Tibial nerve (tissue), 4 donors: ENCODE measurements at places on chromosomes 6 and 20.

- DNase-seq, result no peak
These were observed 361.6 kb downstream of the PHF3 start for GRCh38 chr6:63997221-63997620.

- no peak for DNase-seq
These were observed 5.7 kb upstream of the FGD2 start for GRCh38 chr6:36999751-37000125.

DNA sequence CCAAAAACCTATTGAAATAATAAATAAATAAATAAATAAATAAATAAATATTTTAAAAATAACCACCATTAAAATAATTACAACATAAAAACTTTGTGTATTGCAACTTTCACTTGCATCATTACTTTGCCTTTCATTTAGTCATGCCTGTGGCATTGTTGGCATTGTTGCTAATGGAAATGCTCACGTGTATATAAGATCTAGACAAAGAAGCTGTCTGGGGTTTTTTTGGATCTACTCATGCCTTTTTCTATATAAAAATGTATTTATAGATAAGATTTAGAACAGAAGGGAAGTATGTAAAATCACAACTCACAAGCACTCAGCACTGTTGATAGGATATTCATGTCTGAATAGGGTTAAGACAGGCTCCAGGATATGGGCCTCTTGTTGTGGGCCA is 27.9 kb downstream of the GFRA4 start:
- DNase-seq, result no peak

DNA sequence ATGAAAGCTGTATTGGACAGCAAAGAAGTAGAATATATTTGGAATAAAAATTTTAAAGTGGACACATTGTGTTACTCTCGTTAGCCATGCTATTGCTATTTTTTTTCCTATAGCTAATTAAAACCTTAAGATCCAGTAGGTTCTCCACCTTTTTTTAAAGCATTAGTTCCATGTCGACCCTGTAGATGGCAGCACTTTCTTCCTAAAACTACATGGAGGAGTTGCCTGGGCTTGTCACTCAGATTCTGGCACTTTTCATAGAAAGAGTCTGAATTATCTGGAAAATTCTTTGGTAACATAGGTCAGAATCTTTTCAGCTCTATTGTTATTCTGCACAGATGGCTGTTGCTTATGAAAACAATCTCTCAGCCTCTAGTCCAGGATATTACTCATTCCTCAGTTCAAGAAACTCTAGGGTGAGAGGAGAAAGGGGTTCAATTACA is 42.0 kb upstream of the ESR1 start:
- no peak for DNase-seq

DNA sequence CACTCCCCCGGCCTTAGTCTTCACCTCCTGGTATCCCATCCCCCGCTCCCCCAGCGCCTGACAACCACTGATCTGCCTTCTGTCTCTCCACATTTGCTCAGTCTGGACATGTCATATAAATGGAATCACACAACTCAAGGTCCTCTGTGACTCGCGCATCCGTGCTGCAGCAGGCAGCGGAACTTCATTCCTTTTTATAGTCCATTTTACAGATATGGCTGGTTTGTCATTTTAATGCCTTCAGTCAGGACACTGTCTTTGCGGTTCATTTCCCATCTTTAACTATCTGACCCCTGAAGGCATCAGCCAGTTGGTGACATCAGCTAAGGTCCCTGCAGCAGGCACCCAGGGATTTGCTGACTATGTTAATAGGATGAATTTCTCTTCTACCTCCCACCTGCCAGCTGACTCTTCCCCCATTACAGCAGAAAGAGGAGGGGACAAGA is 125.7 kb downstream of the ZMYND8 start:
- no peak for DNase-seq

- no peak for DNase-seq
These were observed 4.1 kb downstream of the MCCD1 start for GRCh38 chr6:31532644-31533454.

GRCh38 chr20:58436868-58437645 is 48.0 kb downstream of the VAPB start:
- no peak for DNase-seq

- DNase-seq, result no peak
These were observed at the start of gene GTSF1L for GRCh38 chr20:43726811-43727338. GTSF1L (minus strand) TSS chr20:43727002; CDS start chr20:43726694, 308 bp downstream.

DNA sequence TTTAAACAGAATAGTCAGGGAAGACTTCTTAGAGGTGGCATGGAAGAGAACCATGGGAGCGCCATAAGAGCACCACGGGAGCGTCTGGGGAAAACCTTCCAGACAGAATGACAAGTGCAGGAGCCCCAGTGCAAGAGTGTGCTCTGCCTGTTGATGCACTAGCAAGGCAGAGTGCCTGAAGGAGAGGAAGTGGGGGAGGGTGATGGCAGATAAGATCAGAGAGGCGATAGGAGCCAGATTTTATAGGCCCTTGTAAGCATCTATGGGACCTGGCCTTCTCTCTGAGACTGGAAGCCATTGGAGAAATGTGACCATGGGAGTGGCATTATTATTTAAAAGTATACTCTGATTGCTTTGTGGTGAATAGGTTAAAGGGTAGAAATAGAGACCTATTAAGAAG is 13.1 kb downstream of the FUCA2 start:
- no peak for DNase-seq

GRCh38 chr20:49278818-49279676 is 1.2 kb upstream of the ZNFX1 start:
- no peak for DNase-seq

DNA sequence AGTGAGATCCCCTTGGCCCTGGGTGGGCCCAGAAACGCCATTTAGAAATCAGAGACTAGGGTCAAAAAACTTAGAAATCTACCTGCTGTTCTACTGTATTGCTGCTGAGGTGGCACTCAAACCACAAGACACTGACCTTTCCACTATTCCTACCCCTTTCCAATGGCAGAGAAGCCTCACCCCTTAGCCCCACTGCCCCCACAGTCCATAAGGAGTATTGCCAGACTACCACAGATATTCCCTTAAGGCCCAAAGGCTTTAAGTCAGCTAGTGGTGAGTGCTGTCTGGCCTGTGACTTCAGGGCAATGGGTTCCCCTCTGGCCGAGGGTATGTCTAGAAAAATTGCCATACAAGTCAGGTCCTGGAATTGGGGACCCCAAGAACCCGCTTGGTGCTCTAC is 656.1 kb downstream of the COL12A1 start:
- no peak for DNase-seq

DNA sequence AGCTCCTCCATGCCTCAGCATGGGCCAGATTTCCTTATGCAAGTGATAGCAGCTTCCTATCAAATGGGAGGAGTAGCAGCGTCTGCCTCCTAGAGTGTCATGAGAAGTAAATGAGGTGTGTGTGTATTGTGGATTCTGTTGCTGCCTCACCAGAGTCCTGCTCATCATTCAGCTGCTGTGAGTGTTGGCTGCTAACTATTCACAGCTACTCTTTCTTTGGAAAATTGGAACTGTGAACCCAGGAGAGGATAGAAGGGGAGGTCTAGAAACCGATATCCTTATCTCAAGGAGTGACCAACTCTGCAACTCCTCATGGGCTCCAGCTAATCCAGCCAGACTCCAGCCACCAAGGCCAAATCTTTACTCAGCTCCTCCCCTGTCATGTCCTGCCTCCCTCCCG is 63.3 kb downstream of the TOX2 start:
- no peak for DNase-seq

- DNase-seq, result no peak
These were observed 607.4 kb downstream of the MAFB start for GRCh38 chr20:40081653-40082052.

- DNase-seq, result no peak
These were observed 66.1 kb downstream of the SYNJ2 start for GRCh38 chr6:158047563-158048323.

GRCh38 chr20:57391439-57392301 is 474 bp downstream of the RBM38 start:
- no peak for DNase-seq

DNA sequence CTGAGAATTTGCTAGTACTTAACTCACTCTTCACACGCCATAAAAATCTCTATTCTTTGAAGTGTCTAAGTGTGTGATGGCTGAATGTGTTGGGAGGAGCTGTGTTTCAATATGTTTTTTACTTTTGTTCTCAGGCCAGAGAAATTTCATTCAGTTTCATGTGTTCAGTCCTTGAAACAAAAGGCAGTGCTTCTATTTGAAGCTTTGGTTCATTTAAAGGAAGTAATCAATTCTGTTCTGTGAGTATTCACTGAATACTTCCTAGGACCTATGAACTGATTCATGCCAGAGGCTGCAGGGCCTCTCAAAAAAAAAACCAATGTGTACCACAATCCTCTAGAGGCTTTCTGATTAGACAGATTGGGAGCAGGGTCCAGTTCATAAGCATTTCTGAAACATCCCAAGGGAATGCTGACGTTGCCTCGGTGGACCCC is 12.4 kb upstream of the F13A1 start:
- DNase-seq, result no peak

DNA sequence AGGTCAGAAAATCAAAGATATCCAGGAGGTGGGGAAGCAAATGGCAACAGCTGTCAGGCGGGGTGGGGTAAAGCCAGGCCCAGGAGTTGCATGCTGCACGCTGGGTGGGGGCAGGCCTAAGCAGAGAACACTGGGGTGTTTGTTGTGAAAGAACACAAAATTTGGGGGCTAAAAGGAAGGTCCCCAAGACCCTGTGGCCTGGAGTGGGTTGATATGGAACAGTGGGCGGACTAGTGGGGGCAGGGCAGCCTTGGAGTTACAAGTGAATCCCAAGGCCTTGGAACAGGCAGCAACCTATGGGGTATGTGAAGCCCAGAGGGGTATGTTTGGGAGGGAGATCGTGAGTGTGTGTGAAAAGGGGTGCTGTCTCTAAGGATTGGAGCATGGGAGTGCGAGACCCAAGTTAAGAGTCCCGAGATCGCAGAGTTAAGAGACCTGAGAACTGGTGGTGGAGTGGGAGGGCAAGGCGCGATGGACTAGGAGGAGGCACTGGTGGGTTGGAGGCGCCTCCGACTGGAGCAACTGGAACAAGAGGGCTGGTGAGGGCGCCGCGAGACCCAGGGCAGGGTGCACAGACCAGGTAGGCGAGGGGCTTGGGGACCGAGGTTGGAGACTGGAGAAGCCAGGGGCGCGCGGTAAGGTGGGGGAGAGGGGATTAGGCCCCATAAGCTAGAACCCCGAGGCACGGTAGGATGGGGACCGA is 658 bp downstream of the CUL7 start:
- DNase-seq, result no peak

DNA sequence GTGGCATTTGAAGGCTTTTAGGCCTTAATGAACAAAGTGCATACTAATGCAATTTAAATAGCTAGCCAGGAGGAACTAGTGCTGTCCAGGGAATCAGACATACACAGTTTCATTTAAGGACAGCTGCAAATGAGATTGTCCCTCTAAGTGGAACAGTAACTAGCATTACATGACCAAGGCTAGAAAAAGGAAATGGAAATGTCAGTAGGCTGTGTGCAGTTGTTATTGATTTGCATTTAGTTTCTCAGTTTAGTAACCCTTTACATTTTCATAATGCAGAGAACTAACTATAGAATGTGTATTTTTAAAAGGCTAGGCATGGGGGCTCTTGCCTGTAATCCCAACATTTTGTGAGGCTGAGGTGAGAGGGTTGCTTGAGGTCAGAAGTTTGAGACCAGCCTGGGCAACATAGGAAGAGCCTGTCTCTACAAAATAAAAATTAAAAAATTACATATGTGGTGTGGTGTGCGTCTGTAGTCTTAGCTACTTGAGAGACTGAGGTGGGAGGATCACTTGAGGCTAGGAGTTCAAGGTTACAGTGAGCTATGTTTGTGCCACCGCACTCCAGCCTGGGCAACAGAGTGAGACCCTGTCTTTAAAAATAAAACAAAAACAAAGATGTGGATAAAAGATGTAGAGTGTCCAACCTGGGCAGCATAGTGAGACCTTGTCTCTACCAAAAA is 468.0 kb downstream of the UTRN start:
- DNase-seq, result no peak

GRCh38 chr6:135796643-135797305 is 54.7 kb upstream of the PDE7B start:
- DNase-seq, result no peak
